ENCODE measurements at places on chromosomes 5 and 9.

DNA sequence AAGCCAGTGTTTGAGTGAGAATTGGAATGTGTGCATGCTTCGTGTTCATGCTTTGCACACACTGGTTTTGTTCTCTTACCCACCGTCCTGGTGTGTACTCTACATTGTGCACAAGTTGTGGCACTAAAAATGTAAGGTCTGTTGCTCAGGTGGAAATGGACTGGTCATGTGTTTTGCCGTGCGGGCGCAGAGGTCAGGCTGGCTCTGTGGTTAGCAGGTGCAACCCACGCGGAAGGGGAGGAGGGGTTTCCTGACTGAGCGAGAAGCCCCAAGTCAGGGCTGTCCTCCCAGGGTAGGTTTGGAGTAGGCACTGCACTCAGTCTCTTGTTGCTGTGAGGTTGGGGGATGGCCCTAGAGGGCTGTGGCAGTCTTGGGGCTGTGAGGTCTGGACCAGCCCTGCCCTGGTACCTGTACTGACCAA, 86.6 kb downstream of the EHMT1 start:
- DNase-seq, result no peak

GRCh38 chr5:142981886-142982820, 212.0 kb downstream of the ARHGAP26 start:
- DNase-seq, result no peak

DNA sequence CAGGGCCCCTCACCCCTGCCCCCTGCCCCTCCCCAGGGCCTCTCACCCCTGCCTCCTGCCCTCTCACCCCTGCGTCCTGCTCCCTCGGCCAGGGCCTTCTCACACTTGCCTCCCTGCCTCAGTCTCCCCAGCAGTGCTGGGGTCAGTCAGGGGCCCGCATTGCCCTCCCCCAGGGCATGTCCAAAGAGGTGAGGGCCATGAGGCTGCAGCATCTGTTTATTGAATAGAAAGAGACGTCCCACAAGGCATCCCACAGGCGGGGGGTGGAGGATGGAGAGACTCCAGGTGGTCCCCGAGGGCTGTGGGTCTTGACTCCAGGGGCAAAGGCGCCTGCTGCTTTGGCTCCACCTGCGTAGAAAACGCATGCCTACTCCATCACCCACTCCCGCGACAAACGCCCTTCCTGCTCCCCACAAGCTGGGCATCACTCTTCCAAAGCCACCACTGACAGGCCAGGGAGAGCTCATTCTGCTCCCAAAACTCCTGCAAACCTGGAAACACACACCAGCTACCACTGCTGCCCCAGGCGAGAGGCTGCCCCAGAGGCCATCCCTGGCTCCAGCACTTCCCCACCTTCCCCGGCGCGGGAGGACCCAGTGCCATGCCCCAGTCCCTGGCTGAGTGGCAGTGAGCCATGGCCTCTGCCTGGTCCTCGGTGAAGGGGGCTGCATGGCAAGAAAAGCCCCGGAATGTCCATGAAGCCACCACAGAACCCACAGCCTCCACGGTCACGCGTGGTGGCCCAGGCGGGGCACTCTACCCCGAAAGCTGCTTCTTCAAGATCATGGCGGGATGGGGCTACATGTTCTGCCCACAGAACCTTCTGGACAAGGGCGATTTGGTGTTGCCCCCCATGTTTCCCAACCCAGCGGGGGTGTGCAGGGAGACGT, 1.6 kb upstream of the LCN8 start:
- DNase-seq, result no peak

DNA sequence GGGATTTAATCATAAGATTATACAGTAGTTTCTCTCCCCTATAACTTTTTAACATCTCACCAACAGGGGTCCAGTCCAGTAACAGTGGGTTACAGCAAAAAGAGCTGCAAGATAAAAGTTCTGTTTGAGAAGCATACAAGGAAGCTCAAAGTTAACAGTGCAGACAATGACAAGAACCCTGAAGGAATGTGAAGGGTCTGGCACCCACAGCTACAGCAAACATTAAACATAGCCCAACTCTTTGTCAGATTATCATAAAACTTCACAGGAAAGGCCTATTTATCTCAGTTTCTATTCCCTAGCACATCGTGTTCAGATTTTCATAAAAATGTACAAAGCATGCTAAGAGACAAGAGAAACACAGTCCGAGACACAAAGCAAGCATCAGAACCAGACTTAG, 309.4 kb downstream of the DIRAS2 start:
- DNase-seq, result no peak

DNA sequence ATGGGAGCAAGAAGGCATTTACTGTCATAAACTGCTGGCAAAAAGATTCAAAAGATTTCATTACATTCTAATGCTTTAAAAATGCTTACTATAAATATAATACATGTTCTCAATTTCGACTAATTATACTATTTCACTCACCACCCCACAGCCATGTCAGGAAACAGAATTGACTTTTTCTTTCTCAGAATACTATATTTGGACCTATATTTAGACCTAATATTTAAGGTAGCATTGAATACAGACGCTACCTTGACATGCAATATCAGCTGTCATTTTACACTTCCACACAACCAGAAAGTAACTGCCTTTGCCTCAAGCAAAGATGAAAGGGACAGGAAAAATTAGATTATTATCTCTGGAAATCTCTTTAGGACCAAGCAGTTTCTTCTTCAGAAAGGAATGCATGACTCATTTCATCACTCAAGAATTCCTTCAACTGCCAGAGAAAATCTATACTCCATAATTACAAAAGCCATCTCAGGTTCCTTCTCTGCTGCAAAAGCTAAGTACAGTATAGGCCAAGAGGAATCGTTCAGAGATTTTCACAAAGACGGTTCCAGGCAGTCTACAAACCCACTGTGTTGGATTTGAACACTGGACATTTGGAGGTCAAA, 11.8 kb upstream of the UBE2QL1 start:
- DNase-seq, result no peak

DNA sequence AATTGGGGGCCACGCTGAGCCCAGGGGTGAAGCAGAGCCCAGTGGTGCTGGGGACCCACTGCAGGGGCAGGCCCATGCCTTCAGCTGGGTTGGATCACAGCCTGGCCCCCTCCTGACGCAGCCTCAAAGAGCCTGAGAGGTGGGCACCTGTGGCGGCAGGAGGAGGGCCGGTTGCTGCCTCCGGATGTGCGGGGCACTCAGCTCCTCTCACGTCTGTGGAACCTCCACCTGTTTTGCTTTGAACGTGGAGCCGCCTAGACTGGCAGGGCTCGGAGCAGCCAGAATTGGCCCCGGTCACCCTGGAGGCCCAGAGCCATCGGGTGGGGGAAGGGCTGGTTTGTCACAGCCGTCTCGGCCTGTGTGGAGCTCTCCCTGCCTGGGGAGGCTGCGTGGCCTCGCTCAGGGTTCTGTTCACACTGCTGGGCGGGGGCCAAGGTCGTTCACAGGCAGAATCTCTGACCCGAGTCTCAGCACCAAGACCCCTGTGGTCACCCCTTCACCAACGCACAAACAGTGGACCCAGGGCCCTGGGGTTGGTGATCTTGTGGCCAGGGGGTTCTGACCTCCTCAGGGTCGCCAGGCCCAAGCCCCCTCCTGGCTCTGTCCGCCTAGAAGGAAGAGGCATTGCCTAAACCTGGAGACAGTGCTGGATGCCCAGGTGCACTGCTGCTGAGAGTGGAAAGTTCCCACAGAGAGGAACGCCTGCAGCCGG, 9.2 kb upstream of the SLC9A3 start:
- DNase-seq, result no peak

DNA sequence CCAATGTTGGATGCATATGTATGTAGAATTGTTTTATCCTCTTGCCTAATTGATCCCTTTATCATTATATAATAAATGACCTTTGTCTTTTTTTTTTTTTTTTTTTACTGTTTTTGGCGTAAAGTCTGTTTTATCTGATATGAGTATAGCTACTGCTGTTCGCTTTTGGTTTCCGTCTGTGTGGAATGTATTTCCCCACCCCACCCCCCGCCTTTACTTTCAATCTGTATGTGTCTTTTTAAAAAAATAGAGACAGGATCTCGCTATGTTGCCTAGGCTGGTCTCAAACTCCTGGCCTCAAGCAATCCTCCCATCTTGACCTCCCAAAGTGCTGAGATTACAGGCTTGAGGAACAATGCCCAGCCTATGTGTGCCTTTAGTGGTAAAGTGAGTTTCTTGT, 11.3 kb downstream of the AHRR start:
- DNase-seq, result no peak

- DNase-seq, result no peak
Observed at GRCh38 chr5:83877911-83878706, 157.5 kb upstream of the HAPLN1 start.

GRCh38 chr5:123610209-123610608, 98.2 kb downstream of the CSNK1G3 start:
- no peak for DNase-seq

GRCh38 chr5:10329820-10330481, 22.2 kb upstream of the CMBL start:
- no peak for DNase-seq

- no peak for DNase-seq
Observed at GRCh38 chr9:83208065-83208850, 145.3 kb upstream of the RASEF start.

DNA sequence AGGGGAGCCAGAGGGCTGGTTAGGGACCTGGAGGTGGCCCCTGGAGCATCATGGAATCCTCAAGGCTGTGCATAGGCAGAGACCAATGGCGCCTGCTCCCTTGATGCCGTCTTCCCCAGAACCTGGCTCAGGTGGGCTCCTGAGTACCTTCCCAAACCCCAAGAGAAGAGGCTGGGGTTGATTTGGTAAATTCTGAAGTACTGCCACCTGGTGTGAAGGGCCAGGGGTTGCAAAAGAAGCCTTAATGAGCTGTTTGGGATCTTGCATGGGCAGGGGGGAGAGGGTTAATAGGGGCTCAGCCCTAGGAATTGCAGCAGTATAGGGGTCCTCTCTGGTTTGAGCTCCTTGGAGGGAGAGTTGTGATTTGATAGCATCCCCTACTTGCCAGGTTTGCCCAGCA, 52.1 kb downstream of the CYSTM1 start:
- no peak for DNase-seq

DNA sequence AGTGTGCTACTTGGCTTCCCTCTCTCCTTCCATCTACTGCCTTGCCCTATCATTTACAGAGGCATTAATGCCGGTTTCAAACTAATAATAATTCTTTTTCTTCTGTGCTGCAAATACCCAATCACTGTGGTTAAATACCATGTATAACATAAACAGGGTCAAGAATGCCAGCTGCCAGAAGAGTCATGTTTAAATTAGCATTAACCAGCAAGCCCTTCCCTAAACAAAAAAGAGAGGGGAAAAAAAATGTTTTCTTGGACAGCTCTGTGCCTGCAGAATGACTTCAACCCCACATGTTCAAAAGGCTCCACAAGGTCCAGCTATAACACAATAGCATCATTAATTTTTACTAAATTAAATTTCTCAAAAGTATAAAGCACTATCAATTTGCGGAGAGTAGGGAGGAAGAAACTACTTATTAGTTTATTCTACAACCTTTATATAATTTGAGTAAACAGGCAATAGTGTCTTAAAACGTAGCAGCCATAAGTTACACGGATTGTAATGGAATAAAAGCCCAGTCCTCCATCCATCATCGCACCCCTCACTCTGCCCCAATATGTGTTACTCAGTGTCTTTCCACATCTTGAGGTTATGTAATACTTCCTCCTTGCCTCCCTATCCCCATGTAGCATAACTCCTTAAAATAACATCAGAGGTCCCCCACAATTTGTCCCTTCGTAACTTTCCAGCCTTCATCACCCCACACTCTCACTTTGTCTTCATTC, 3.9 kb downstream of the LPAR1 start:
- DNase-seq, result no peak

DNA sequence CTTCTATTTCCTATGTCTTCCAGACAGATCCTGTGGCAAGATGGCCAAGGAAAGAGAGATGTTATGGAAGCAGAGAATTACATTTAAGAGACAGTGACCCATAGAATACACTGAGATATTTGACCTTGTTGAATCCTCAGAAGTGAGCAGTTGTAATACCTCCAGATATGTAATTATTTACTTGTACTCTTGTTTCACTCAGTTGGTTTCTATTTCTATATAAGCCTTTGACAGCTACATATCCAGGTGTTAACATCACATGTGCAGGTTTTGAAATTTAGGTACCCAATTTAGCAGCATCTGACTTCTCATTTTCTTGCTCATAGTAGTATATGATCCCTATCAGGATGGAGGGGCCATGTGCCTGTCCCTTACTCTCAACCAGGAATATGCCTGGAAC, 269.5 kb downstream of the CD180 start:
- DNase-seq, result no peak

GRCh38 chr5:143707806-143708205, 104.2 kb upstream of the HMHB1 start:
- no peak for DNase-seq

GRCh38 chr9:5205071-5205470, 19.6 kb upstream of the INSL6 start:
- DNase-seq, result no peak

Measured in stimulated activated CD8-positive, alpha-beta memory T cell treated with anti-CD3 and anti-CD28 coated beads, Interleukin-7, amount 100 ng/mL, for 1 hour (primary cell).